ENCODE measurements at places on chromosomes 4 and X.

GRCh38 chr4:169689681-169690080, 68.1 kb downstream of the HPF1 start:
- DNase-seq, result no peak

GRCh38 chr4:5893004-5893580, at the start of gene CRMP1:
Gene CRMP1, minus strand, starts transcription at chr4:5893086. Its CDS starts 117 bp downstream, at chr4:5892969.
- DNase-seq, result no peak

DNA sequence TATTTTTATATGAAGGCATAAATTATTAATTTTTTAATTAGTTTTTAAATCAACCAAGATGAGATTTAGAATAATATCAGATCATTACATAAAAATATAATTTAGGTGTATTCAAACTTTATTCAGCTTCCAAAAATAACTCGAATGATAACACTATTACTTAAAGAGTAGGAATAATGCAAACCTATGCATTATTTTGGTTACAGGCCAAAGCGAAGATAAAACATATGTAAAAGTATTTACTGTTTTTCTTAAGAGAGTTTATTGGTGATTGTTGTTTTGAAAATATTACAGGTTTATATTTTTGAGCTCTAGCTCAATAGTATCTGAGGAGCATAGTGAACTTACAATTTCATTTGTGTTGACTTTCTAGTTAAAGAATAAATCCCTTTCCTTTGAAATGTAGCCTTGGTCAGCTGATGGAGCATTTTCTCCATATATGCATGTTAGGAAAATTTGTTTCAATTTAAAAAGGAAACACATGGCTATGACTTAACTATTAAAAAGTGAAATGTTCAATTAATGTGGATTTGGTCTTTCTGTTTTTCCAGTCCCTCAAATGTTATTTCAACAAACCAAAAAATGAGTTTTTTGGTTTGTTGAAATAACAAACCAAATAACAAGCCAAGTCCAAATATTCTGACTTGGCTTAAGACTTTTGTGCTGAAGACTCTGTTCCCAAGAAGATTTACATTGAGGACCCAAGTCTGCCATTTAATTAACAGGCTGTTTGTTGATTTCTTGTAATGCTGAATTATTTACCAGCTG, 346.9 kb downstream of the ARHGAP24 start:
- DNase-seq, result no peak

GRCh38 chr4:182724414-182724813, 192.8 kb downstream of the DCTD start:
- no peak for DNase-seq
